ENCODE measurements at places on chromosomes 12 and 14.

DNA sequence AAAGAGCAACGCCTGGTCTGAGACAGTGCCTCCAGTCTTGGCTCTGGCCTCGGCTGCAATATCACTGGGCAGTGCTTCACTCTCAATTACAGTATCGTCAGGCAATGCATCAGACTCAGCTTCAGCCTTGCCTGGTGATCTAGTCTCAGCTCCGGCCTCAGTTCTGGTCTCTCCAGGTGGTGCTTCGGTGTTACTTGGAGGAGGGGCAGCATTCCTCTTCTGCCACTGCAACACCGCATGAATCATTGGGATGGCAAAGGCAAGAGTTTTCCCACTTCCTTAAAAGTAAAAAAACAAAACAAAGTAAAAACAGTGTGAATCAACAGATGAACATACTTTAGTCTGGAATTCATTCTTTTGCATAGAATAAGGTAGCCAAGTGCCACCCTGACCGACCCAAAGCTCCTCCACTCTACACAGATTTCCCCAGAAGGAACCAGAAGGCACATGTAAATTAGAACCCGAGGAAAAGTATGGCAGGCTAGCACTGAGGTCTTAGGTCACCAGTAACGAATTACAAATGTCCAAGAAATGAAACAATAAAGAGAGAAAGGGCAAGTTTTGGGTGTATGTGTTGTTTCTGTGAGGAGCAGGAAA lies 18.6 kb downstream of the DDX24 start:
- DNase-seq = peak; percentile 83

DNA sequence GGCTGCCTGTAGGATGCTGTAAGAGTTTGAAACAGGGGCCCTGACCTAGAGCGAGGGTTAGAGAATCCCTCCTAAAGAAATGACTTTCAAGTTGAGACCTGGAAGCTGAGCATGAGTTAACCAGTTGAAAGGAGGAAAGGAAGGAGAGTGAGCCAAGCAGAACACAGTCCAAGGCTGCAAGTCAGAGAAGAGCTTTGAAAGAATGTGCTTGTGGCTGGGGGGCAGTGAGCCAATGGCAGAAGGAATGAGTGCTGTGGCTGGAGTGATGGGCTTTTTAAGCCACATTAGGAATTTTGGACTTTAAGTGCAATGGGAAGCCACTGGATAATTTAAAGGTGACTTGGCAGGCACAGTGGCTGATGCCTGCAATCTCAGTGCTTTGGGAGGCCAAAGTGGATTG lies 18.1 kb downstream of the CDKN1B start:
- peak; percentile 96 for DNase-seq

GRCh38 chr12:25659621-25660020 lies 106.5 kb upstream of the LMNTD1 start:
- no peak for DNase-seq

DNA sequence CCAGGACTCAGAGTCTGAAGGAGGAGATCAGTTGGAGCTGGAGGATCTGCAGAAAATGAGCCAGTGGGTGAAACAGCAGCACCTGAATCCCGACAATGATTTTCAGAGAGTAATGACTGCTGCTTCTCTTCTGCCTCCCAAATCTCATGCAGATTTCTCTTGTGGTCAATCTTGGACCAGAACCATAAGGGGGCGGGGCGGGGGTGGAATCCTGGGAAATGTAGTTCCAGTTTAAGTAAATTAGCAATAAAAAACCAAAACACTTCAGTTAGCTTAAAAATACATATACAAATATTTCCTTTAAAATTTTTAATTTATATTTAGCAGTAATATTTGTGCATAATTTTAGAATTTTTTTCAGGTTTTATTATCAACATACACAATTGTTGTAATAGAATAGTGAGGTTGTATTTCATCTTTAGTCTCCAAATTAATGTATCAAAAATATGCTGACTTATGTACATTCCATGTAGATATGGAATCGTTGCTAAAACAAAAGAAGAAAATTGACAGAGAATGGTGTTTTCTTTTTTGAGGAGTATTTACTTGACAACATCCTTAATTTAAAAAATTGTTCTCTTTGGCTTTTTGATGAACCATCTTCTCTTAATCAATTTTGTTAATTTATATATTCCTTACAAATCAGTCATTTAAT lies 223.5 kb upstream of the SYT10 start:
- no peak for DNase-seq

DNA sequence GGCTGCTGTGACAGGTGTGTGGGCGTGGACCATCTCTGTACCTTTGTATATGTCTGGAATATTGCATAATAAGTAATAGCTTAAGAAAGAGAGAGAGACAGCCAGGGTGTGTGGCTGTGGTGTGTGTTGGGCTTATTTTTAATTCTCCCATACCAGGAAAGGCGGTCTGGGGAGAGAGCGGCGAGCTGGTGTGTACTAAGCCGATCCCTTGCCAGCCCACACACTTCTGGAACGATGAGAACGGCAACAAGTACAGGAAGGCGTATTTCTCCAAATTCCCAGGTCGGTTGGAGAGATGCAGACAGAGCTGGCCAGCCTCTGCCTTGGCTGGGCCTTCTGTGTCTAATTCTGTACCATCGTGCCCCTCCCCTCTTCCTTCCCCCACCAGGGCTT lies 63.9 kb downstream of the AACS start:
- DNase-seq = no peak

GRCh38 chr12:18975933-18976332 lies 153.6 kb upstream of the PLEKHA5 start:
- no peak for DNase-seq

GRCh38 chr14:68947802-68948201 lies 31.3 kb downstream of the ACTN1 start:
- no peak for DNase-seq

DNA sequence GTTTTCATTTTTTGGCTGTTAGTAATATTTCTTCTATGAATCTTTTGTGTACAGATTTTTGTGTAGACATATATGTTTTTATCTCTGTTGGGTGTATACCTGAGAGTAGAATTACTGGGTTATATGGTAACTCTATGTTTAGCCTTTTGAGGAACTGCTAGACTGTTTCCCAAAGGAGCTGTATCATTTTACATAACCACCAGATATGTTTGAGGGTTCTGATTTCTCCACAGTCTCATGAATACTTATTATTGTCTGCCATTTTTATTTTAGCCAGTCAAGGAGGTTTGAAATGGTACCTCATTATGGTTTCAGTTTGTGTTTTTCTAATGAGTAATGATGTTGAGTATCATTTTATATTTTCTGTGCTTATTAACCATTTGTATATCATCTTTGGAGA lies 1.9 kb downstream of the PCNX4 start:
- DNase-seq = no peak

DNA sequence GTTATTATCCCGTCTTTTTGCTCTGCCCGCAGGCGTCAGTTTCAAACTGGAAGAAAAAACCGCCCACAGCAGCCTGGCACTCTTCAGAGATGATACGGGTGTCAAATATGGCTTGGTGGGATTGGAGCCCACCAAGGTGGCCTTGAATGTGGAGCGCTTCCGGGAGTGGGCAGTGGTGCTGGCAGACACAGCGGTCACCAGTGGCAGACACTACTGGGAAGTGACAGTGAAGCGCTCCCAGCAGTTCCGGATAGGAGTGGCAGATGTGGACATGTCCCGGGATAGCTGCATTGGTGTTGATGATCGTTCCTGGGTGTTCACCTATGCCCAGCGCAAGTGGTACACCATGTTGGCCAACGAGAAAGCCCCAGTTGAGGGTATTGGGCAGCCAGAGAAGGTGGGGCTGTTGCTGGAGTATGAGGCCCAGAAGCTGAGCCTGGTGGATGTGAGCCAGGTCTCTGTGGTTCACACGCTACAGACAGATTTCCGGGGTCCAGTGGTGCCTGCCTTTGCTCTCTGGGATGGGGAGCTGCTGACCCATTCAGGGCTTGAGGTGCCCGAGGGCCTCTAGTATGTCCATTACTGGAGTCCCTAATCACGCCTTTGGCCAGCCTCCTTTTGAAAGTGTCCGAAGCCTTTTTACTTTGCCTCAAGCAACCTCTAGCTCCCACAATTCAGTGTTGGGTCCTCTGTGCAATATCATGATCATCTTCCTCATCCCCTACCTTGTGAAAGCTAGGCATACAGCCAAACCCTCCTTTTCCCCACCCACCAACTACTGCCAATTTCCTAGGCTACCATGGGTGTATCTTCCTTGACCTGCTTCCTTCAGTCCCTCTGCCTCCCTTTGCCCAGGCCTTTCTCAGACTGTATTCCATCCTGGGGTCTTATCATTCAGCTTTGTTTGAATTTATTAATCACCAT lies 891 bp downstream of the SPRYD4 start:
- DNase-seq = no peak

DNA sequence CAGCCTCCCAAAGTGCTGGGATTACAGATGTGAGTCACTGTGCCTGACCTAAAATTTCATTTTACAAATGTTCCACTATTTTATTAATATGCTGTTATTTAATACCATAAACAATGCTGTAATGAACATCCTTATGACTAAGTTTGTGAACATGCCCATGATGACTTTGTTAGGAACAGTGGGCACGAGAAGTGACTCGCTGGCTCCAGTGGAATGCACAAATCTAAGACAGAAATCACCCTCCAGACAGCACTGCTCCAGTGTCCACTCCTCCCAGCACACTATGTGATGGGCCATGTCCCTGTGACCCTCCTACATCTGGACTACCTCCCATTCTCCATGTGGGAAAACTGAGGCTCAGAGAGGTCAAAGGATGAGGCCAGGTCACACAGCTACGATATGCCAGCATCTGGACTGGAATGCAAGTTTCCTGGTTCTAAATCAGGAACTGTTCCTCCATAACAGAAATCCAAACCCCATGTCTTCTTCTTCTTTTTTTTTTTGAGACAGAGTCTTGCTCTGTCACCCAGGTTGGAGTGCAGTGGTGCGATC lies 57.9 kb downstream of the GPR68 start:
- DNase-seq = no peak

- peak; percentile 6 for DNase-seq
Observed at GRCh38 chr12:51012570-51013236, 13.5 kb downstream of the SLC11A2 start.

DNA sequence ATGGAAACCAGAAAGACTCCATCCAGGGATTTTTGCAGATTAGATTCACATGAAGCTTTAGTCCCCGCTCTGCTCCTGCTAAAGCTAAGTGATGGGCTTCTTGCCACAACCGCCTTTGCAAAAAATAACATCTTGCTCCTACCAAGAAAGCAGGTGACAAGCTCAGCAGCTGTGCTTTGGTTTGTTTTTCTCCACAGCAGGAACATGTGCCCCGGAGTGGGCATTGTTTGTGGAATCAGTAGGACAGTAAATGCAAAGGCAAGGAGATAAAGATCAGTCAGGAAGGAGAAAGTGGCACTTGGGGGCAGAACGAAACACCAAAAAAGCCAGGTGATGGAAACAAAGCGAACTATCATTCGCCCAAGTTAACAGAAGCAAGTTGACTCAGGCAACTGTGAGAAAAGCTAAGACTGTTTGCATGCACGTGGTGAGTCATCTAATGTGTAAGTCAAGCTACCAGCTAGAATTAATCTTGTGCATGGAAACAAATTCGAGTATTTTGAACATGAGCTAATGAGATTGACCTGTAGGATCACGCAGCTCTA lies 165.5 kb upstream of the PLXNC1 start:
- DNase-seq = peak; percentile 94

- DNase-seq = no peak
Observed at GRCh38 chr14:25943329-25943728, 654.5 kb downstream of the NOVA1 start.

GRCh38 chr12:110033888-110034287 lies 14.4 kb downstream of the C12orf76 start:
- no peak for DNase-seq

- no peak for DNase-seq
Observed at GRCh38 chr12:96701856-96702255, 205.2 kb upstream of the NEDD1 start.

DNA sequence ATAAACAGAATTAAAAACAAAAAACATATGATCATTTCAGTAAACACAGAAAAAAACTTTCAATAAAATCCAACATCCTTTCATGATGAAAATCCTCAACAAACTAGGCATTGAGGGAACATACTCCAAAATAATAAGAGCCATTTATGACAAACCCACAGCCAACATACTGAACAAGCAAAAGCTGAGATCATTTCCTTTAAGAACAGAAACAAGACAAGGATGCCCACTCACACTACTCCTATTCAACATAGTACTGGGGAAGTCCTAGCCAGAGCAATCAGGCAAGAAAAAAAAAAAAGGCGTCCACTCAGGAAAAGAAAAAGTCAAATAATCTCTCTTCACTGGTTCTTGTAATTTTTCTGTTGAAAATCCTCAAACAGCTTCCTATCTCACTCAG lies 30.1 kb downstream of the MRPL42 start:
- DNase-seq = no peak

DNA sequence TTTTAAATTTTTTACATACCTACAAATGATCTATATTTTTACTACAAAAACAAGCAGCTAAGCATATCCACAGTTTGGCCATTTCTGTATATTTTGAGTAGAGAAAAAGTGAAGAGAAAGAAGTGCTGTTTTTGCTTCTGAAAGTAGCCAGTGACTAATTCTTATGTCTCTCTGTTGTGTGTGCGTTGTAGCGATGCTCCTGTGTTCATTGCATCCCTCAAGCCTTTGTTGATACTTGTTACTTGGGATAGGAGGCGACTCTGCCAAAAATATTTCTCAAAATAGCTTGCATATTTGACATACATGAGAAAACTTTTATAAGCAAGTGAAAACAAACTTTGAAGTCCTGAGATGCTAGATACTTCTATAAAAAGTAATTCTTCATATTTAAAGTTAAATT lies 714.1 kb downstream of the FSCB start:
- no peak for DNase-seq

GRCh38 chr14:36022765-36023410 lies 153.6 kb downstream of the PTCSC3 start:
- DNase-seq = no peak

GRCh38 chr14:99067141-99067920 lies 204.7 kb downstream of the BCL11B start:
- no peak for DNase-seq

GRCh38 chr12:6998715-6999451 lies 19.4 kb downstream of the LPCAT3 start:
- no peak for DNase-seq

DNA sequence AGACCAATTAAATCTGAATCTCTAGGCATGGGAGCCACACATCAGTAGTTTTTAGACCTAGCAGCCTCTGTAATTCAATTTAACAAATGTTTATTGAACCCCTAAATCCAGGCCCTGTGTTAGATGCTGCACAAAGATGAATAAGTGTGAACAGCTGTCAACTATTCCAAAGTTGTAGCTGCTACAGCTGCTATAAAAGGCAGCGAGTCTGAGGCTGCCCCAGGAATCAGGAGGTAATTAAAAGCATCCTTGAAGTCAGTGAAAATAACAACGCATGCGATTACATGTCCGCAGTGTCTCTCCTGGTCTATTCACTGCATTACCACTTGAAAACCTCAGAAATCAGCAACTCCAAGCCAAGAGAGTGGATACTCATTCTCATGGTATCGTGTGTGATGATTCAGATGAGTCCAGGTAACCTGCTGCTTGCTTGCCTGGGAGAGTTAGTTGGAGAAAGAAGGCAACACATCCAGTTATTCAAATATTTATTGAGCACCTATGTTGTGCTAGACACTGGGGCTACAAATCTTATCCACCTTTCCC lies 34.9 kb upstream of the DDHD1 start:
- DNase-seq = no peak

DNA sequence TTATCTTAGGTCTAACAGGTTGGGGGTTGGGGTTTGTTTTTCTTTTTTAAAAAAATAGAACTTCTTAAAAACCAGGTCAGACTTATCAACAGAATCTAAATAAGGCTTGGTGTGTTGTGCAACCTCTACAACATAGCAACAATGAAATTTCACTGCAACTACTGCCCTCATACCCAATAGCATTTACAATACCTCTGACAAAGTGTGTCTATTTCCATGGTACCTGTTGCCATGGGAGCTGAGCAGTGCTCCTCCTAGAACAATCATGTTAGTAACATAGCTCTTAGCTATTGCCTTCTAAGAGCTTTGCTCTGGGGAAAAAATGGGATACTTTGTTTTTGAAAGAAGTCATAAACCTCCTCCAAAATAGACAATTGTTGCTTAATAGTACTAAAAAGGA lies 103.3 kb upstream of the CCDC175 start:
- DNase-seq = no peak

Data from astrocyte (in vitro differentiated cells and primary cell).